Astrocyte of the spinal cord (primary cell): ENCODE measurements at places on chromosomes 13 and 19.

- DNase-seq: no peak
These were observed 62.2 kb downstream of the CCNE1 start for GRCh38 chr19:29873801-29874575.

DNA sequence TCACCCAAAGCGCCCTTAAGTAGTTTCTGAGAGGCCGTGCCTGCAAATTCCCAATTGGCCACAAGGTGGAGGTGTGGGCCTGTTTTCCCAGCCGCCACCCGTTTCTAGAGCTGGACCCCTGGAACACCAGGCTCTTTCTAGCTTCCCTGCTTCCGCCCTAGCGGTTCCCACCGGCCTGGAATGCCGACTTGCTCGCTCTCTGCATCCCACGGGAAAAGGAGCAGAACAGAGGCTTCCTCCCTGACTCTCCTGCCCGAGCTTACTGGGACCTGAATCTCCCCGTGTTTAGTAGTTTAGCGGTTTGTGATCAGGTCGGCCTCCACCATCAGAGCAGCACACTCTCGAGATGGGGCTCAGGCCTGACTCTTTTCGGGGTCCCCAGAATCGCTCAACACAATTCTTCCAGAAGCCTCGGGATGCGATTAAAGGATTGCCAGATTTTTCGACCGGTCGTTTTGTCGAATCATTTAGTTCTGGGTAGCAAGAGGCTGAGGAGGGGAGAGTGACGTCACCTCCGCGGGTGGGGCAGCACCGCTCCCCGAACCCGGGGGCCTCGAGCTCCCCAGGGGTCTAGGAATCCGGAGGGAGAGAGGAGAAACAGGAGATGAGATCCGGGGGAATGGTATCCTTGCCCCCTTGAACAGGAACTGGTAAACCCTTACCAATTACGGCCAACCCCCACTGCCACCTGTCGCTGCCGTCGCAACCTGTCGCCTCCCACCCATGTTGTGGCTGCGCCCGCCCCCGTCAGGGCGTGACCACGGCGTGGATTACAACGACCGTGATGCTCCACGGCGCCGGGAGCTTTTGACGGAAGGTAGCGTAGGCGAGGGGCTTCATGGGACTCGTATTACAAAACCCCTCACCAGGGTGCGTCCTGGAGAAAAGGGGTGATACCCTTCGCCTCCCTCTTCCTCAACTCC is 8.0 kb downstream of the NAPSA start:
- peak; percentile 60 for DNase-seq

GRCh38 chr13:27131906-27132305 is 39.7 kb downstream of the USP12 start:
- no peak for DNase-seq

DNA sequence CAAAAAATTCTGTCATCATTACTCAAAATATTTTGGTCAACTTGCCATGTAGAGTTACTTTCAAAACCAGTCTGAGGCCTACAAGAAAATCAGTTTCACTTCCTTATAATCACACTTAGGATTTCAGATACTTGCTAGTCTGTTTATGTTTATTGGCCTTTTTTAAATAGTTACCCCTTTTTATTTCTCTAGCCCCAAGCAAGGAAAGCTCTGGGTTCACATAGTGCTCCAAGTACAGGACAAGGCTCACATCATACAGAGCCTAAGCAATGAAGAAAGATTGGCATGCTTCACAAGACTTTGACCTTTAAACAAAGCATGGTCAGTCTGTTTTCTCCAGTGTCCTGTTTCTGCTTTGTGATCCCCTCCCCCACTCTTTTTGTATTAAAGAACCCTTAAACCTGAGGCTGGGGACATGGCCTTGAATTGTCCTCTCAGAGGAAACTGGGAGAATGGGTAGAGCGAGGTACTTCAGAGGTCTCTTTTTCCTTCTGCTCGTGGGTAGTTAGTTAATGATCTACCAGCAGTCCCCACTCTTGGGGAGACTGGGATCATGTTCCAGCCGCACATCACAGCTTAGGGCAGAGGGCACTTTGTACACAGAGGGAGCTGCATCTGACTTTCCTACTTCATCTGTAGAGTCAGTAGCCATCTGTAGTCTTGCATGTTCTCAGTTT is 30.7 kb downstream of the CEACAM1 start:
- no peak for DNase-seq

DNA sequence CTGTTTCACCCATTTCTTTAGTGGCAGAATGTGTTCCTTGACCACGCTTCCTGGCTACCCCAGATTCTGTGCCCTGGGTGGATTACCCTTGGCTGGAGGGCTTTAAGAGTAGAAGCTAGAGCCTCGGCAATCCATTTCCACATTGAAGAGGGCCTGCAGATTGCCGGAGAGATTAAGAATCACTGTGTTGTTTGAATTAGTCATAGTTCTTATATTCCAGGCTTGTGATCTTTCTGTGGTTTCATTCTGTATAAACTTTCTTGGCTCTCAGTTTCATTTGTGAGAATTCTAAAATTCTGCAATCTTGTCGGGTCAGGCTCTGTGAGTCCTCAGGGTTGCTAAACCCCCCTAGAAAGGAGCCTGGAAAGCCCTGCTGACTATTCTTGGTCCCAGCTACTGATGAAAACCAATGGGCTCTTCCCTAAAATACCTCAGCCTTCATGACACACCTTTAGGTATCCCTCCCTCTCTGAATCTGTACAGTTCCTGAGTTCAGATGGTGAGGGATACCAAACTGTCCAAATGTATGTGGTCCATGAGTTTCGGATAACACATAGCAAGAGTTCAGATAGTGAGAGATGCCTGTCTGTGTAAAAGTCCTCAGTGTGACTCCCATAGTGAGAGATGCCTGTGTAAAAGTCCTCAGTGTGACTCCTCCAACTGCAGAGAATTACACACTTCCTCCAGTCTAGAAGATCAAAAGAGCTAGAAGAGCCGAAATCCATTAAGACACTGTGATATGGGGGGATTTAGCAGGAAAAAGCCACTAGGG is 4.3 kb downstream of the PHF11 start:
- DNase-seq: peak; percentile 82

GRCh38 chr13:111952814-111953213 is 114.1 kb upstream of the SOX1 start:
- no peak for DNase-seq

- DNase-seq: peak; percentile 46
These were observed 35.9 kb upstream of the ZSCAN5A start for GRCh38 chr19:56350416-56351045.

DNA sequence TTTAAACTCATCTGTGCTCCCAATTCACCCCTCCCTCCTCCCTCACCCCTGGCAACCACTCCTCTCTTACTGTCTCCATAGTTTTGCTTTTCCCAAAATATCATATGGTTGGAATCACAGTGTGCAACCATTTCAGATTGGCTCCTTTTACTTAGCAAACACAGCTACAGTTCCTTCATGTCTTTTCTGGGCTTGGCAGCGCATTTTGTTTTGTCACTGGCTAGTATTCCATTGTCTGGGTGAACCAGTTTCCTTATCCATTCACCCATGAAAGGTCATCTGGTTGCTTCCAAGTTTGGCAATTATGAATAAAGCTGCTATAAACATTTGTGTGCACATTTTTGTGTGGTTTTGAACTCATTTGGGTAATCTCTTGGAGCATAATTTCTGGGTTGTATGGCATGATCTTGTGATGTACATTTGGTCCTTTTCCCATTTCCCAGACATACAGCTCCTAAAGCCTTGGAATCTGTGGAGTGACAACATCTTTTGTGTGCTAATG is 23.9 kb upstream of the GAS6 start:
- DNase-seq: peak; percentile 23

- DNase-seq: peak; percentile 12
These were observed 428.2 kb upstream of the KLF12 start for GRCh38 chr13:74562381-74562780.

DNA sequence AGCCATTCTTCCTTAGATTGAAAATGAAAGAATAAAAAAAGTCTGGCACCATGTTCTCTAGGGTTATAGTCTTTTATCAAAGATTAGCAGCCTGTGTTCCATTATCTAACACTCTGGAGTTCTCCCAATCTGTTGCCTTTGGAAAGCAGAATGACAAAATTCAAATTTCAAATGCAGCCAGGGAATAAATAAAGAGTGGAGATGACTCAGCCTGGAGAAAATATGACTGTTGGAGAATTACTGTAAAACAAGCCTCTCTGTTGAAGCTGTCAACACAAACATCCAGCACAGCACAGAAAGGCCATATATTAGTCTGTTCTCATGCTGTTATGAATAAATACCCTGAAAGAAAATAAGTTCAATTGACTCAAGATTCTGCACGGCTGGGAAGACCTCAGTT is 650.5 kb upstream of the SLC10A2 start:
- no peak for DNase-seq

- DNase-seq: no peak
These were observed 18.3 kb downstream of the ZNF536 start for GRCh38 chr19:30390356-30390988.

DNA sequence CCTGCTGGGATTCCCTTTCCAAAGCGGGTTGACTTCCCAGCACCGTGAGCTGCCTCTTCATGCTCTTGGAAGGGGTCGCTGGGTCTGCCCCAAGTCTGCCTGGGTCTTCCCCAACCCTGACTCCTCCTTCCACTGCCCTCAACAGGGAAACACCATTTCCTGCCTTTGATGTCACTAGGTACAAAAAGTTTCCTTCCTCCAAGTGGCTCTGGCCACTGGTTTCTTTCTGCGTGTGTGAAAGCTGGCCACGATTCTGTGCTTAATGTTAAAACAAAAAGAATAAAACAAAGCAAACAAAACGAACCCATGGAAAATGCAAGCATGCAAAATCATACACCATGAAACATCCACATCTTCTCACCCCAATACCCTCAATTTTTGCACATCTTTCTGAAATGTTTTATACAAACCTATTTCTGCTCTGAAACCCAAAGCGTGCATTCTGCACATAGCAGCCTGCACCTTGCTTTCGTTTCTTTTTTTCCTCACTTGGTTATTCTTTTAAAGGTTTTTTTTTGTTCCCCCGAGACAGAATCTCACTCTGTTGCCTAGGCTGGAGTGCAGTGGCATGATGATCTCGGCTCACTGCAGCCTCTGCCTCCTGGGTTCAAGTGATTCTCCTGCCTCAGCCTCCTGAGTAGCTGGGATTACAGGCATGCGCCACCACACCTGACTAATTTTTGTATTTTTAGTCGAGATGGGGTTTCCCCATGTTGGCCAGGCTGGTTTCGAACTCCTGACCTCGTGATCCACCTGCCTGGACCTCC is 12.5 kb upstream of the TNFSF9 start:
- no peak for DNase-seq

- DNase-seq: no peak
These were observed 789.0 kb downstream of the DIAPH3 start for GRCh38 chr13:59374691-59375090.

- DNase-seq: no peak
These were observed 151.0 kb downstream of the DLEU7 start for GRCh38 chr13:50692396-50692915.

DNA sequence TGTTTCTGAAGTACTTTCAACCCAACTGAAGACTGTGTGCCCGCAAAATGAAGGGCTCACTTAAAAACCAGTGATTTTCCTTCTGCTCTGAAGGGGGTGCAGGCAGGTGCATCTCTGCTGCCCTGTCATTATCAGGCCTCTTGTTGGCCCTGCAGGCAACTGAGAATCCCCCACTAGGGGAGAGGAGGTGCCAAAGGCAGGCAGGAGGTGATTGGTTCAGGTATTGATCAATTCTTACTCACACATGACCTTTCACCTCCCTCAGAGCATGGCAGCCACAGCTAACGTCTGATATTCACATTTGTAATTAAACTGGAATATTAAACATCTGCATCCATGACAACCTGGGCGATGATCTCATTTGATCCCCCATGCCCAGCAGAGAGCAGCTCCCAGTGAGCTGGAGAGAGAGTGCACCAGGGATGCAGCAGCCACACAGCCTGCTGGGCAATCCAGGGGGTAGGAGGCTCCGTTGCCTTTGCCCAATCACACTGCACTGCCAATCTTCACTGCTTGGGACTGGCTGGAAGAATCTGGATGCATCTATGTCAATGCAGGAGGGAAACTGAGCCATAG is 267.9 kb upstream of the TSHZ3 start:
- no peak for DNase-seq

- DNase-seq: peak; percentile 46
These were observed at the start of gene KCNRG for GRCh38 chr13:50015258-50015657. KCNRG (plus strand) TSS chr13:50015444; CDS start chr13:50015494, 50 bp downstream.

DNA sequence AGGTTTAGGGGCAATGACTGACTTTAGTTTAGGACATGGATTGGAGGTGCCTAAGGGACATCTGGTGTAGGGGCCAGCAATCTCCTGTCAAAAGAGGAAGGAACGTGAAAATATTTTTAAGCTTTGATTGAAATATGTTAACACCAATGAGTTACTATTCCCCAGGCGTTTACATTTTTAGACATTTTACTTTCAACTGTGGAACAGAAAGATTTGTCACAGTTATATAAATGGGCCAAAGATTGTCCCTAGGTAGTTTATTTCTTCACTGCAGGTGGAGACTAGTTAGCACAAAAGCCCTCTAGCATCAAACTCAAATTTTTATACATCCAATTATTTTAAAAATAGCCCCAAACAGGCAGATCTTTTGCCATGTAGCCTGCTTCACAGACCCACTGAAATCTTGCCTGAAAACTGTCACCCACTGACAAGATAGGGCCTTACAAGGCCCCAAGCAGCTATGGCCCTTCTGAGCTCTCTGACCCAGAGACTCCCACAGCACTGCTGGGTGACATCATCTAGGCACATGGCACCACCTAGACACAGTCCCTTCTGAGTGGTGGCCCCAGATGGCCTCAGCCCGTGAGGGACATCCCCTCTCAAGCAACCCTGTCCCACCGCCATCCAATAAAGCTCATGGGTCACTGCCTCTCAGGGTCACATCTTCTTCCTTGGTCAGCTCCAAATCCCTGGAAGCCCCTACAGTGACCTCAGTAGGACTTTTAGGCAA is 64.8 kb upstream of the DOCK9 start:
- no peak for DNase-seq

- no peak for DNase-seq
These were observed 415.9 kb downstream of the IRS2 start for GRCh38 chr13:109370496-109370895.

DNA sequence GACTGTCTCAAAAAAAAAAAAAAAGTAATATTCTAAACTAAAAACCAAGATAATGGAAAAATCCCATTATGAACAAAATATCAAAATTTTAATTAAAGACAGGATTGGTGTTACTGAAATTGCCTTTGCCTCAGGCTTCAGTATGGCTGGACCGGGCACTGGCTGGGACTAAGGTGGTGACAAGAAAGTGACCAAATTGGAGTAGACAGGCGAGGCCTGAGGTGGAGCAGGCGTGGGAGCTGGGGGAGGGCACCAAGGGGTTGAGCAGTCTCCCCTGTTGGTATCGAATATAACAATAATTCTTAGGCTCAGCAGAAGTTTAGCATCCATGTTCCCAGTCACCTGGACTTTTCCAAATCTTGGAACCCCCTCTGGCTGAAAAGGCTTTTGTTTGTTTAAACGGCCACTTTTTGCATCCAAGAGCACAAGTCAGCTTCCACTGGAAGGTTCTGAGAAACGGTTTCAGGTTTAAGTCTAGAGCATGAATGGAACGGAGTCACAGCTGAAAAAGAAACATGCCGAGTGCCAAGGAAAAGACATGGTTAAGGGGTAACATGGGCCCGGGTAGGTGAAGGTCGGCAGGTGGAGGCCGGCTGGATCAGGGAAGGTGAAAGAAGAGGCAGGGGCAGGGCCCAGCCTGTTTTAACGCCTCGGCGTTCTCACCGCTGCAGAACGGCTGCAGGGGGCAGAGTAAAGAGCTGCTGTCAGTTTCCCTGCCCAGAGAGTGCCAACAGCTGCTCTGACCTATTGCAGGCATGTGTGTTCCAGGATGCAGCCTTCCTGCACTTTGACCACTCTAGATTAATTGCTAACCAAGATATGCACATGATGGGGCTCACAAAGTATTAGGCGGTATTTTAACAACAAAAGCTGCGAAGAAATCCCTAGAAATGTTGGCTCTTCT is 104.4 kb downstream of the TM9SF2 start:
- no peak for DNase-seq
